ENCODE measurements at places on chromosomes 5 and 9. TPM values are rescaled to one million over a fixed set of nuclear protein-coding genes. Genes with fewer than 3 reads are reported as not detected.

FAXDC2 gene
- total RNA-seq: 79.0 TPM

KCNT1 gene
- 0.29 TPM for total RNA-seq

SPATA31C1 gene
- total RNA-seq: not detected

NMUR2 gene
- 2.1 TPM for total RNA-seq

C8G gene
- total RNA-seq: 1.1 TPM

TTC39B gene
- total RNA-seq: 46.9 TPM

GPR21 gene
- 3.3 TPM for total RNA-seq

SH3TC2 gene
- 1.4 TPM for total RNA-seq

PLAC8L1 gene
- total RNA-seq: not detected

GMCL2 gene
- not detected for total RNA-seq

SLC4A9 gene
- 0.23 TPM for total RNA-seq

GHR gene
- 6.6 TPM for total RNA-seq

NPM1 gene
- total RNA-seq: 585 TPM

PNPLA7 gene
- total RNA-seq: 13.7 TPM

PRR7 gene
- total RNA-seq: 2.1 TPM

SLC34A1 gene
- total RNA-seq: not detected

PARP8 gene
- 52.3 TPM for total RNA-seq

EIF4E1B gene
- total RNA-seq: not detected

Data from upper lobe of right lung (tissue), 1 donor.